ENCODE measurements at places on chromosomes 1 and 21. TPM values are rescaled to one million over a fixed set of nuclear protein-coding genes. Genes with fewer than 3 reads are reported as not detected.

Gene TNFAIP8L2
- 2.7 TPM for total RNA-seq

Gene KIAA1614
- 10.2 TPM for total RNA-seq

Gene KRTAP7-1
- not detected for total RNA-seq

Gene SELP
- total RNA-seq: 7.2 TPM

Gene COL6A1
- total RNA-seq: 533 TPM

Gene AIRE
- total RNA-seq: 0.10 TPM

GRCh38 chr1:184409011-184409410, 22.2 kb downstream of the C1orf21 start:
- no peak for DNase-seq

- DNase-seq: no peak
These were observed 53.7 kb downstream of the SLX9 start for GRCh38 chr21:44993321-44994046.

DNA sequence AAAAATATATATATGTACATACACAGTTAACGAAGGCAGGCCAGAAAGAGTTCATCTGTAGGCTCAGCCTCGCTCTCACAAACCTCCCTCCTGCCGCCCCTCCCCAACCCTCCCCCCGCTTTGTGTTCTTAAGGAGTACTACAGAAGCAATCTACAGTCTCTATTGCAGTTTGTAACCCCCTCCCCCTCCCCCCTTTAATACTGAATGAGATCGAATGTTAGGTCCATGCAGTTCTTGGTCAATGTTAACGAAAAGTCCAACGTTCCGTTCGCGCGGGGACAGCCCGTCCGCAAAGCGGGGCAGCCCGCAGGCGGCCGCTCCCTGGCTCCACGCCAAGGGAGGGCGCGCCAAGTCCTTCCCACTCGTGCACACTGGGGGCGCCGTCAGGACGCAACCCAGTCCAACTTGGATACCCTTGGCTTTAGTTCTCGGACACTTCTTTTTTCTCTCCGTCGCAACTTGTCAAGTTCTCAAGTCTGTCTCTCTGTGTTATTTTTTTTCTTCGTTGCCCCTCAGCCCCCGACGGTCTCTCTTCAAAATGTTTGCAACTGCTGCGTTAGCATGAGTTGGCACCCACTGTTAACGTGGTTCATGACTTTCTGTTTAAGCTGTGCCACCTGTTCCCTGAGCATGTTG, 2.2 kb downstream of the JUN start:
- DNase-seq: peak; percentile 92

DNA sequence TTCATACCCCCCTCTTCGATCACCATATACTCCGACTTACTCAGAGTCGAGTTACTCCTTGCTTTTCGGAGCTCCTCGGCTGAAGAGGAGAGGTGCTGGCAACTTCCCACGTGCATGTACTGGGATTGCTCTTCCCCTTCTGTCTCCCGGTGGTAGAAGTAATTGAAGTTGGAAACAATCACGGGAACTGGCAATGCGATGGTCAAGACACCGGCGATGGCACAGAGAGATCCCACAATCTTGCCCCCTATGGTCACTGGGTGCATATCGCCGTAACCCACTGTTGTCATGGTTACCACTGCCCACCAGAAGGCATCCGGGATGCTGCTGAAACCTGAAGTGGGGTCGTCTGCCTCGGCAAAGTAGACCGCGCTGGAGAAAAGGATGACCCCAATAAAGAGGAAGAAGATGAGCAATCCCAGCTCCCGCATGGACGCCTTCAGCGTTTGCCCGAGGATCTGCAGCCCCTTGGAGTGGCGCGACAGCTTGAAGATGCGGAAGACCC, 1.5 kb downstream of the KCNA3 start:
- DNase-seq: no peak

DNA sequence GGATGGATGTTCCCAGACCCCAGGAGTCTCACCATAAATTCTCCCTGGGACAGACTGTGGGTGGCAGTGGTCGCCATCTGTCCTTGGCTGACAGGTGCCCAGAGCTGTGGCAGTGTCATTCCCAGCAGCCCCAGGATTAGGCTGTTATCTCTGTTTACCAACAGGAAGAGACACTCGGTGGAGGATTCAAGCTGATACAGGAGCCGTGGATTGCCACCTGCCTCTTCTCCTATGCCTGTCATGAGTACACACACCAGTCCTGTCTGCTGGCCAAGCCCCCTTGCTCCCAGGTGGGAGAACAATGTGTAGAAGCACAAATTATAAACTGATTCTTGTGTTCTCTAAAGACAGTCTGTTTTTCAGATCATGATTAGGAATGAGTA, 152.6 kb downstream of the ETS2 start:
- no peak for DNase-seq

DNA sequence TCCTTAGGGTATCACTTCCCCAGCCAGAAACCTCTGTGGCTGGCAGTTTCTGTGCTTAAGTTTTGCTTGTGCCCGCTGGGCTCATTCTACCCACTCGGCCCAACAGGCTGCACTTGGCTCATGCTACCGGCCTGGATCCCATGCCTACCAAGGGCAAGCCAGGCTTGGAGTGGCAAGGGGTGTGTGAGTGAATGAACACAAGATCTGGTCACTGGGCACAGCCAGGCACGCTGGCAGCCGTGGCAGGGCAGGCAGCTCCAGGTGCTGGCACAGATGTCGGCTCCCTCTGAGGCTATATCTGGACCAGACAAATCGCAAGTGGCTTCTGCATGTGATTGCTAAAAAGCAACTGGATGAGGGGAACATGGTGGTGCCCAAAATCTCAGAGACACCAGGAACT, 740.5 kb upstream of the B3GALT2 start:
- no peak for DNase-seq

GRCh38 chr1:42933610-42934491, 24.8 kb downstream of the SLC2A1 start:
- DNase-seq: no peak

DNA sequence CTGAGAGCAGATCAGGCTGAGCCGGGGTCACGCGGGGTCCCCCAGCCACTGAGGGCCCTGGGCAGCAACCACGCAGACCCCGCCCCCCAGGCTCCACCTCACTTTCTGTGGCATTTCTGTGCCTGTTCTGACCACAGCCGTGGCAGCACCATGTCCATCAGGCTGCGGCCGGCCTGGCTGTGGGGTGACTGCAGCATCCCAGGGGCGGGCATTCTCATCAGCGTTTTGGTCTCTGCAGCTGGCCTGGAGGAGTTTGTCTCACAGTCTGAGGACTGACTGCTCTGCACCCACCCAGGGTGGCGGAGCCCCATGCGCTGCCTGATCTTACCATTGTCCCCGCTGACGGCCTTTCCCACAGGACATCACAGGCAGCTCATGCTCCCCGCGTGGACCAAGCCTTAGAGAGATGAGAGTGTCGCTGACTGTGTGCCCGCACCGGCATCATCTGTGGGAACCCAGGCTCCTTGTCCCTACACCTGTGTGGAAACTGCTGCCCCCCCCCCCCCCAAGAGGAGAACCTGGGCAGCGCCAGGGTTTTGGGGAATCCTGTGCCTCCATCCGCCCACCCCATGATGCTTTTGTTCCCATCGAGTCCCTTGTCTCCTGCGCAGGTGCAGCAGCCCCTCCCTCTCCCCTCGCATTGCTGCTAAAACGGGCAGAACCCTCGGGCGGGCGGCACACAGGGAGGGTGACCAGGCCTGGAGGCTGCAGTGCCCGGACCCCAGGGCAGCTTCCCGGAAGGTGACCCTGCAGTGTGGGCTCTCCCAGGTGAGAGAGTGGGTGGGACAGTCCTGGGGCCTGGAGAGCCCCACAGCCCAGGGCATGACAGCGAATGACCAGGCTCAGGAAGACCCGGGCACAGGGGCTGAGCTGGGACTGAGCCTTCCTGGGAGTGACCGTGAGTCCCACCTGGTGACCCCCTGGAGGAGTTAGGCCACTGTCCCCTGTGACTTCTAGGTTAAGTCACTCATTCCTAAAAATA, 1.8 kb downstream of the KRTAP10-1 start:
- DNase-seq: no peak

DNA sequence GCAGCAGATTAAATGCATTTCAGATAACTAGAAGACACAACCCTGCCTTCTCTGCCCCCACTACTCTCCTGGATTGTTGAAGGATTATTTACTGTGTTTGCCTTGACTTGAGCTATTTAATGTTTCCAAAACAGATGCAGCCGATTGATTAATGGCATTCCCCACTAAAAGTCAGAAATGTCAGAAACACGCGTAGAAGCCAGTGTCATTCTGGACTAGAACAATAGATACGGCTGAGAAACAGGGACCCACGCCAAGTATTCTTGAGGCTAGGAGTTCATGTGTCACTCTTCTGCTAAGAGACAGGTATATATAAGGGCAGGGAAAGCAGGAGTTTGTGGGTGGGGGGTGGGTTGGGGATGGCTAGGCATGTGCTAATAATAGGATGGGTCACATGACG, 366.7 kb upstream of the PROX1 start:
- no peak for DNase-seq

DNA sequence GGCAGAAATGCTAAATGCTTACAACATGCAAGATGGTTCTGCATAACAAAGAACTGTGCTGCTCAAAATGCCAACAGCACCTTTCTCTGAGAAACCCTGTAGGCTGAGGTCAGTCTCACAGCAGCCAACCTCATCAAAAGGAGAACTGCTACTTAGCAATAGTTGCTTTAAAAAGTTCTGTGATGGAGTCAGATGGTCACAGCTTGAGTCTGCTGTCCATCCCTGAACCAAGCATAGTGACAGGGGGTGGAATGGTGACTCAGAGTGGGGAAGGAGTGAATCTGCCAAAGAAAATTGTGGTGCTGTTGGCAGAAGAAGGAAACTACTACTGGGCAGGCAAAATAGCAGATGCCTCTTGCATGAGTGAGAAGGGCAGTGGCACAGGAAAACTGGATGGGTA, 106.0 kb upstream of the FAM78B start:
- DNase-seq: no peak

GRCh38 chr1:16970132-16970910, 10.1 kb downstream of the MFAP2 start:
- peak; percentile 34 for DNase-seq

DNA sequence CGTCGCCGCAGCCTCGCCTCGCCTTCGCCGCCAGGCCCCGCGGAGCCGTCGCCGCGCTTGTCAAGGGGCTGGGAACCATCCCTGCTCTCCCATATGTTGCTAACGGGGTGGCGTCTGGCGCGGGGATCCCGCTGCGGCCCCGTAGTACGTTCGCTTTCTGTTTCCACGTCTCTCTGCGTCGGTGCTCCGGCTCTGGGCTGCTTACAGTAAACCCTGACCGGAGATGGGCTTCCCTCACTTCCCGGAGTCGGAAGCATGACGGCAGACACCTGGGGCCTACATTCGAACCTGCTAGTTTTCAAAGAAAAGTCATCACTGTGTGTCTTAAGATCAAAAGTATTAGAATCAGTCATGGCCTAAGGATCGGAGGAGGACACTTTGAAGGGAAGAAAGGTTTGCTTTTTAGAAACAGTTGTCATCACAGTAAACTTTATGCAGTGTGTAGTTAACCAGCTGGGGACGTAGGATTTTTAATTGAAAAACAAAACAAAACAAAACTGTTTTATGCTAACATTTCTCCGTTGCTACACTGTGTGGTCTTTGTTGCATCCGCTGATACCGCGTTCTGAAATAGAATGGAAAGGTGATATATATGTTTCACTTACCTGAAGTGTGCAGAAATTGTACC, 69.0 kb downstream of the SLC35A3 start:
- peak; percentile 83 for DNase-seq

GRCh38 chr1:33908324-33908956, 44.6 kb downstream of the HMGB4 start:
- DNase-seq: peak; percentile 45

DNA sequence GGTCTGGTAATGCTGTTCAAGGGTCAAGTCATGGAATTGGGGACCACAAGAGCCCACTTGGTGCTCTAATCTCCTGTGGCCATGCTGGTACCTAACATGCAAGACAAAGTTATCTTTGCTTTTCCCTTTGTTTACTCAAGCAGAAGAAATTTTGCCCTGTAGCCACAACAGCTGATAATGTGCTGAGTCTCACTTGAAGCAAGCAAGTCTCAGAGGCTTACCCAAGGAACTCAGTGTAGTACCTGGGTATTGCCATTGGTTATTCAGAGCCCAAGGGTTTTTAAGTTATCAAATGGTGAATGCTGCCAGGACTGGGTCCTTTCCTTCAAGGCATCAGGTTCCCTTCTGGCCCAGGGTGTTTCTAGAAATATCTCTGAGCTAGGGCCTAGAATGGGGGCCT, 198.9 kb upstream of the RNPC3 start:
- DNase-seq: no peak

GRCh38 chr1:183082650-183083049, 59.4 kb downstream of the LAMC1 start:
- no peak for DNase-seq

DNA sequence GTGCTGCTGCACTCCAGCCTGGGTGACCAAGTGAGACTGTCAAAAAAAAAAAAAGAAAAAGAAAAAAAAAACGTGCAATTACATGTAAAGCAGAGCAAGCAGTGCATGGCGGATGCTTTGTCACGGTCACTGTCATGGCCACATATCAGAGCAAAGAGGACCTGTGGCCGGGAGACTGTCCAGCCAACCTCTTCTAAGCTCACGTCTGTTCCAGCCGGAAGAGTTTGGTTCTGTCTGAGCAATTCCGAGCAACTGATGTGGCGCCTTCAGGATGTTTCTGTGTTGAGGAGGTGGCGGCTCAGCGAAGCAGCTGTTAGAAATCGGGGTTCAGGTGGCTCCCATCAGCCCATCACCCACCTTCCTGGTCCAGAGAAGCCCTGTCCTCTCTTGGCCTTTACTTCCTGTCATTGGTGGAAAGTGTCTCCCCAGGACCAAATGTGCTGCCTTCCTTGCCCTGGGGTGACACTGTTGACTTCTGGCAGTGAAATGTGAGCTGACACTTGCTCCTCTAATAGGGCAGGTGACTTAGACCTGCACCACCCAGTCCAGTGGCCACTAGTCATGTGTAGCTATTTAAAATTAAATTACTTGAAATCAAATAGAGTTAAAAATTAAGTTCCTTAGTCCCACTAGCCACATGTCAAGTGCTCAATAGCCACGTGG, 59.9 kb downstream of the ARHGEF10L start:
- DNase-seq: no peak

GRCh38 chr1:54559111-54559548, 11.1 kb downstream of the ACOT11 start:
- DNase-seq: no peak

GRCh38 chr1:100328133-100328532, 24.2 kb upstream of the CDC14A start:
- no peak for DNase-seq

- DNase-seq: no peak
These were observed 10.0 kb upstream of the GJB3 start for GRCh38 chr1:34770891-34771504.

DNA sequence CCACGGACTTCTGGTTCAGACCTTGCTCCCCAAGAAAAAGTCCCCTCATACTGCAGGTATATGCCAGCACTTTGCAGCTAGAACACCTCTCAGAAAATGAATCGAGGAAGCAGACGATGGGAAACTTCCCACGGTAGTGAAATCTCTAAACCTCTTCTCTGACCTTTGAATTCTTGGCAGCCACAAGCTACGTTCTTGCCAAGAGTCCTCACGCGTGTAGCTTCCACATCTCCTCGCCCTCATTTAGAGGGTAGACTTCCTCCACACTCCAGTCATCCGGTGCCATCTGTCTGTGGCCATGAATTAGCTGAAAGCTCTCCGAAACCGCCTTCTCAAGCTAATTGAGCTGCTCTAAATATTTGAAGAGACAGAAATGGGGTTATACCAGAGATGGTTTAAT, 127.8 kb downstream of the RGS7 start:
- DNase-seq: no peak

- DNase-seq: peak; percentile 21
These were observed 56.0 kb downstream of the KANK4 start for GRCh38 chr1:62263006-62263813.

GRCh38 chr1:14602136-14602535, 3.7 kb downstream of the KAZN start:
- peak; percentile 88 for DNase-seq

GRCh38 chr1:60978421-60979357, 103.7 kb upstream of the NFIA start:
- no peak for DNase-seq

GRCh38 chr1:184888505-184888904, 85.8 kb downstream of the NIBAN1 start:
- DNase-seq: no peak

Measured in tongue (tissue), 3 donors.